ENCODE measurements at places on chromosomes 2 and 18.

GRCh38 chr2:19810637-19811036 is 91.1 kb downstream of the TTC32 start:
- no peak for DNase-seq

GRCh38 chr18:14978962-14979535 is 231.1 kb downstream of the ANKRD30B start:
- no peak for DNase-seq

GRCh38 chr18:31316974-31317373 is 986 bp upstream of the DSG1 start:
- DNase-seq = no peak

- no peak for DNase-seq
Measured at GRCh38 chr2:113135317-113135716, 7.9 kb downstream of the IL1RN start.

- DNase-seq = no peak
Measured at GRCh38 chr2:252001-252602, 11.7 kb downstream of the SH3YL1 start.

Measured in skeletal muscle cell (primary cell).